MG63 (cell line): ENCODE measurements at places on chromosomes 5 and 9.

DNA sequence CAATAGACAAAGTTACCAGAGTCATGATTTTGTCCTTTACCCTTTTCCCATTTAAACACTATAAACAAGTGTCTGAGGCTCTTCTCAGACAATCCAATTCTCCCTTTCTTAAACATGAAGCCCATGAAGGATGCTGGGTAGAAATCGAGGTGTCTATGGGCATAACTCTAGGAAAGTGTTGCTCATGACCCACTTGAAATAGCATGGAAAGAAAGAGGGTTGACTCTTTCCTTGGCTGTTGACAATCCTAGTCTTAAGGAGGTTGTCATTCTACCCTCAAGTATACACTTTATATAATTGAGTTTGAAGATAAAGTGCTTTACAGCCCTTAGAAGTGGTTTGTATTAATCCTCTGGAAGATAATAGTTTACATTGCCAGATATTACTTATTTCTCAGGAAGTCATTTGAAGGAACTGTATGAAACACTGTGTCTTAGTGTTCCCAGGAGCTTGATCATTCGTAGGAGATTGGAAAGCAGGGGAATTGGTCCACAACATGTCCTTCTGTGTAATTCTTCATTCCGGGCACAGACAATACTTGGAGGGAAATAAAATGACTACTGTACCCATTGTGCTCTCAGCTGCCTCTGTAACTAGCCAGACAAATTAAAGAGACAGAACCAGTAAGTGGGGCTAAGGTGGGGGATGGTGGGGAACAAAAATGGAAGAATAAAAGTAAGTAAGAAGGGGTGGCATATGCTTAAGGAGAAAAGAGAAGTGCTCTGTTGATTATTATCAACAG lies 1078.3 kb upstream of the DMAC1 start:
- no peak for DNase-seq

- DNase-seq, result no peak
These were observed 140.5 kb upstream of the ACOT12 start for GRCh38 chr5:81534441-81534840.

- DNase-seq, result no peak
These were observed 266.4 kb downstream of the DENND1A start for GRCh38 chr9:123663529-123663928.

DNA sequence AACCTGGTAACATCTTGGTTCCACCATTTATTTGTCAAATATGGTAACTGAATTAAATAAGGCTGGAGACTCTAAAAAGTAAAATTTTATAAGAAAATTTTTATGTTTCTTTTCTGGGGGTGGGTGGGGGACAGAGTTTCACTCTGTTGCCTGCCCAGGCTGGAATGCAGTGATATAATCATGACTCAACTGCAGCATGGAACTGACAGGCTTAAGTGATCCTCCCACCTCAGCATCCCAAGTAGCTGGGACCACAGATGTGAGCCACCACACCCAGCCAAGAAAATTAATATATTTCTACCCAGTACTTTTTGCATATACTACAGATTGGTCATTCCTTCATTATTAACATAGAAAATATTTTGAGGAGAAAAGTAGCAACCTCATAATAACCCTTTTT lies 216.9 kb downstream of the DEPDC1B start:
- DNase-seq, result no peak

GRCh38 chr5:35317586-35317985 lies 87.3 kb upstream of the PRLR start:
- no peak for DNase-seq

- DNase-seq, result no peak
These were observed 81.2 kb downstream of the MRPS27 start for GRCh38 chr5:72238712-72239445.

DNA sequence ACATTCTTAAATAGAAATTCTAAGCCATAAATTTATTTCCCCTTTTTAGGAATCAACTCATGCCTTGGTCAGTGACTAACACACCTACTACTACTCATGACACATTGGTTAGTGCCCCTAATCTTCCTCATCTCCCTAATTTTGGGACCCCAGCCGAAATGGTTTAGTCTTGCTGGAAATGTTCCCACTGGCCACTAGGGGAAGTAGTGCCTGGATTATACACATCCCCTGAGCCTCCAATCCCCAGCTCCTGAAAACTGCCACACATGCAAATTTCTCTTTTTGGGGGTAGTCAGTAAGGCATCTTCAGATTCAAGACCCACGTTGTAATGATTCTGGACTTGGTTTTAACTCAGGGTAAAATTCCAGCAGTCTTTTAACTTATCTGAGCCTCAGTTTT lies 79.8 kb downstream of the HSD17B3 start:
- no peak for DNase-seq

DNA sequence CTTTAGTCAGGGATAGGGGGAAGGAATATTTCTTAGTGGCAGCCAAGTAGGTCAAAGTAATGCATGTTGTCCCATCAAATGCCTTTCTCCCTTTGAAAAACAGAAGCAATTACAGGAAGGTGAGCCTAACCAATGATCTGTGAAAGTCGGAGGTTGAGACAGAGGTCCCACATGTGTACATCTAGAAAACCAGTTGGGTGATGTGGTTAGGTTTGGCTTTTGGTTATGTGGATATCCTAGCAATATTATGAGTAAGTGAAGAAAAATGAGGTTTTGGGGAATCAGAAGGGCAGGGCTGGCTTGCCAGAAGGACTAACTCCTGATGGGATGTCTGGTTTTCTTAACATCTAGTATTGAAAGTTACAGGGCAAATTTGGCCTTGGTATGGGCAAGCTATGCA lies 63.4 kb upstream of the PALM2AKAP2 start:
- DNase-seq, result no peak

- no peak for DNase-seq
These were observed 371.3 kb downstream of the DMRT2 start for GRCh38 chr9:1421436-1421835.

DNA sequence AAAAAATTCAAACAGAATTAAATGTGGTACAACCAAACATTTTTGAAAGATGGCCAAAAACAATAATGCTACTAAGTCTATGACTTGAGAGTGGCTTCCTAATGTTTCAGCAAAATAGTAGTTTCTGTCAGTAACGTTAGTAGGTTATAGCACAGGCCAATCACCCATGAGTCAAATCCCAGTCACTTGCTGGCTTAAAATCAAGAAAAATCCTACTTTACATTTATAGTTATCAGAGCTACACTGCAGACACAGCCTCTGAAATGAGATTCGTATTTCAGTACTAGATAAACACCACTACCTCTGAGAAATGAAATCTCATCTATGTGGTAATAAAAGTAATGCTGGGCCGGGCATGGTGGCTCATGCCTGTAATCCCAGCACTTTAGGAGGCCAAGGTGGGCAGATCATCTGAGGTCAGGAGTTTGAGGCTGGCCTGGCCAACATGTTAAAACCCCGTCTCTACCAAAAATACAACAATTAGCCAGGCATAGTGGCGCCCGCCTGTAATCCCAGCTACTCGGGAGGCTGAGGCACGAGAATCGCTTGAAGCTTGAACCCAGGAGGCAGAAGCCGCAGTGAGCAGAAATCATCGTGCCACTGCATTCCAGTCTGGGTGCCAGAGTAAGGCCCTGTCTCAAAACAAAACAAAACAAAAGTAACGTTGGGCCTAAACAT lies 6.1 kb downstream of the ZDHHC21 start:
- peak; percentile 94 for DNase-seq

- DNase-seq, result no peak
These were observed 17.5 kb upstream of the CCDC192 start for GRCh38 chr5:127685662-127686061.

GRCh38 chr9:109110329-109111021 lies 9.3 kb downstream of the TMEM245 start:
- no peak for DNase-seq

GRCh38 chr5:18761801-18762200 lies 1127.5 kb downstream of the TAF11L14 start:
- no peak for DNase-seq

GRCh38 chr5:177429248-177430040 lies 3.0 kb downstream of the GRK6 start:
- DNase-seq, result peak; percentile 11

DNA sequence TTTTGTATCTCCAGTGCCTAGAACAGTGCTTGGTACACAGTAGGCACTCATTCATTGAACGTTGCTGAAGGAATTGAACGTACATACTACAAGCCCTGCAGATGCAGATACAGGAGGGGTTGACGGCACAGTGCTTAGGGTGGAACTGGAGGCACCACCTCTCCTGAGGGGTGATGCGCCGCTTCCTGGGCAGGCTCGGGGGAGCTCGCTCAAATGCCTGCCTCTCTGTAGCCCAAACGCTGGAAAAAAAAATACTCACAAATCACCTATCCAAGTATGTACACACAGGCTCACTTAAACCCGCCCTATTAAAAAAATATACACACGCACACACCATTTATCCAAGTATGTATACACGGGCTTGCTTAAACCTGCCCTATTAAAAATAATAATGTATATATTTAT lies 536 bp upstream of the COMMD10 start:
- DNase-seq, result peak; percentile 23

- DNase-seq, result no peak
These were observed 116.4 kb upstream of the COL5A1 start for GRCh38 chr9:134525070-134525815.

DNA sequence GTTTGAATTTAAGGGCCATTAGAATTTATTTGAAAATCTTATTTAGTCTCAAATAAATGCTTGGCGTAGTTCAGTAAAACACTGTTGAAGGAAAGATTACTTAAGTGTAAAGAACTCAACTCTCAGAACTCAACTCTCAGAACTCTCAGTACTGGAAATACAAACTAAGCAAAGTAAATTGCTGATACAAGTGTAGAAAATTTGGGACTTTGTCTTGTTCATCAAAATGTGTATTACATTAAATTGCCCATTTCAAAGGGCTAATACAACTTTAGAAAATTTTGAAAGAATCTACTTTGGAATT lies 99.4 kb downstream of the CSNK1G3 start:
- DNase-seq, result no peak
